ENCODE measurements at places on chromosomes 5 and 9.

- DNase-seq: no peak
Observed at GRCh38 chr5:168658394-168658793, 79.2 kb upstream of the PANK3 start.

DNA sequence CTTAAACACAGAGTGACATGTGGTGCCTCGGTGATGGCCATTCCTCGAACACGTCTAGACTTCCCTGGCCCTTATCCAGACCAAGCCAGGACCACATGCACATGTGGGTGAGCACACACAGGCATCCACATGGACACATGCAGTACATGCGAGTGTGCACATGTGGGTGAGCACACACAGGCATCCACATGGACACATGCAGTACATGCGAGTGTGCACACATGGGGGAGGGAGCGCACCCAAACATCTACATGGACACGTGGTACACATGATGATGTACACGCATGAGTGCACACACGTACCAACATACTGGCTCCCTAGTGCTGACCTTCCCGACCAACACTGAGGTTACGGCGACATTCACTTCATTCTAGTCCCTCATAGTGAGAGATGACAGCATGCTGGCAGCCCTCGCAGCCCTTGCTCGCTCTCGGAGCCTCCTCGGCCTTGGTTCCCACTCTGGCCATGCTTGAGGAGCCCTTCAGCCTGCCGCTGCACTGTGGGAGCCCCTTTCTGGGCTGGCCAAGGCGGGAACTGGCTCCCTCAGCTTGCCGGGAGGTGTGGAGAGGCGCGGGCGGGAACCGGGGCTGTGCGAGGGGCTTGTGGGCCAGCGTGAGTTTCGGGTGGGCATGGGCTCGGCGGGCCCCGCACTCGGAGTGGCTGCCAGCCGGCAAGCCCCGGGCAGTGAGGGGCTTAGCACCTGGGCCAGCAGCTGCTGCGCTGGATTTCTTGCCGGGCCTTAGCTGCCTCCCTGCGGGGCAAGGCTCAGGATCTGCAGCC is 186.8 kb downstream of the HSPA4 start:
- no peak for DNase-seq

DNA sequence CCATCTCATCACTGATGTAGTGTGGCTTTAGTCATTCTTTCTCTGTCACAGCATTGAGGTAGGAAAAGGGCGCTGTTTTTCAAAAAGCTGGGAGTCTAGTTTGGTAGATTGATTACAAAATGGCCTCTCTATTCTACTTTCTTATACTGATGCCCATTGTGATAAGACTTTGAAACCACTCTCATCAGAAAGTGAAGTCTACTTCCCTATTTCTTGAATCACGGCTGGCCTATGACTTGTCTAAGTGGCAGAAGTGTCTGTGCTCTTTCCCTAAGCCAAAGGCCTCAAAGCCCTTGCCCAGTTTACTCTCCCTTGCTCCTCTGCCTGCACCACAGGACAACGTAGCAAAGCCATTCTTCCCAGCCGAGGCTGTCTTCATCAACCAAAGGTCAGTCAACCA is 83.0 kb upstream of the IL33 start:
- no peak for DNase-seq

GRCh38 chr5:125877248-125877647 is 546.0 kb upstream of the GRAMD2B start:
- DNase-seq: no peak

GRCh38 chr9:130320723-130321481 is 55.3 kb downstream of the HMCN2 start:
- DNase-seq: no peak

GRCh38 chr9:111728617-111729366 is 65.9 kb downstream of the SHOC1 start:
- no peak for DNase-seq

DNA sequence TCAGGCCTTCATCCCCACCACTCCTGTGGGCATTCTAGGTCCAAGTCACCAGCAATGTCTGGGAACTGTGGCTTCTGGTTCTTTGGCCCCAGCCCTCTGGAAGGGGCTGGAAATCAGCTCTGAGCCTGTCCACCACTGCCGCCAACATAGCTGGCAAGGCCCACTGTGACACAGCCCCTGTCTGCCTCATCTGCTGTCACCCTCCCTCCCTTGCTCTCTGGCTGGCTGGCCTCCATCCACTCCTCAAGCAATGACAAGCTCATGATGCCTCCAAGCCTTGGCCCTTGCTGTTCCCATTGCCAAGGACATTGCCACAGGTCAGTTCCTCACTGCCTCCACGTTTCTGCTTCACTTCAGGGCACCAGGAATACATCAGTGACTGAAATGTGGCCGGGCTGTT is 93.7 kb downstream of the LHX2 start:
- no peak for DNase-seq

GRCh38 chr9:133822430-133823065 is 84.4 kb upstream of the SARDH start:
- DNase-seq: no peak

- no peak for DNase-seq
Observed at GRCh38 chr5:147482706-147483180, 27.1 kb downstream of the DPYSL3 start.

DNA sequence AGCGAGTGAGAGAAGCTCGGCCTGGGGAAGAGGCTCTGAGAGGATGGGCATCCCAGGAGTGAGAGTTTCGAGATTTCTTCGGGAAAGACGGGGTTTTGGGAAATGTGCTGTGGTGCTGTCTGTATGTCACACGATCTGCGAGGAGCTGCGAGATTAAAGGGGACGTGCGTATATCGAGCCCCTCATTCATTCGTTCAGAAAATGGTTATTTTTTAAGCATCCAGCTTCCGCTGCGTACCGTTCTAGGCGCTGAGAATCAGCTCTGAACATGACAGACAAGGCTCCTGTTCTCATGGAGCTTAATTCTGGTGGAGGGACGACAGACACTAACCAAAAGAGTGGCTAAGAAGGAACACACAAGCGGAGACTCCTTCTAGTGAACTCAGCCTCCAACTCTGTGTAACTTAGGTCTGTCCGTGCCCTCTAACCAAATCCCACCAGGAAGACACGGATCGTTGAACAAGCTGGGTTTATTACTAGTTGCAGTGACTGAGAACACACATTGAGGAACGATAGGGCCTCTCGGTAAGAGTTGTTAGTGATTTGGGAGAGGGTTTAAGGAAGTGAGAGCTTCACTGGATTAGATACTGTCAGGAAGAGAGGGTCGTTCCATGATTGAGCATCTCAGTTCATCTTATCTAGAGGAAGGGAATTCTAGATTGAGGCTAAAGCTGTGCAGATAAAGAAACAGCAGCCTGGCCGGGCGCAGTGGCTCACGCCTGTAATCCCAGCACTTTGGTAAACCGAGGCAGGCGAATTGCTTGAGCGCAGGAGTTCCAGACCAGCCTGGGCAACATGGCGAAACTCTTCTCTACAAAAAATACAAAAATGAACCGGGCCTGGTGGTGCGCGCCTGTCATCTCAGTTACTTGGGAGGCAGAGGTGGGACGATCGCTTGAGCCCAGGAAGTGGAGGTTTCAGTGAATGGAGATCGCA is 1.0 kb upstream of the FBXW11 start:
- DNase-seq: no peak

- DNase-seq: no peak
Observed at GRCh38 chr5:96687812-96688453, 25.8 kb downstream of the CAST start.

- DNase-seq: no peak
Observed at GRCh38 chr5:6504677-6505415, 56.2 kb downstream of the UBE2QL1 start.

DNA sequence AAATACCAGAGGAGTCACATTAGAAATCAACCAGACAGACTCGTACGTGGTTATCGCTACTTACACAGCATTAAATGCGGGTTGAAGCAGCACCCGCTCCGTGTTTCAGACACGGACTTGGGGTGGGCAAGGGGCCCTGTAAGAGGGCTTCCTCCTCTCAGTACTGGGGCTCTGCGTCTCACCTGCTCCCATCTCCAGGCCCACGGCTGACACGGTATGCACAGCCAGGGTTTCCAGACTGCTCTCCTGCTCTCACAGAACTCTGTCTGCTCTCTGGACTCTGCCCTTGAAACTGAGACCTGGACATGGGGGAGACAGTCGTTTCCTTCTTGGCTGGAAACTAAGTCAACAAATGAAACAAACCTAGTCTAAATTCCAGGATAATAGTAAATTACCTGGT is 24.7 kb upstream of the RASGEF1C start:
- no peak for DNase-seq

DNA sequence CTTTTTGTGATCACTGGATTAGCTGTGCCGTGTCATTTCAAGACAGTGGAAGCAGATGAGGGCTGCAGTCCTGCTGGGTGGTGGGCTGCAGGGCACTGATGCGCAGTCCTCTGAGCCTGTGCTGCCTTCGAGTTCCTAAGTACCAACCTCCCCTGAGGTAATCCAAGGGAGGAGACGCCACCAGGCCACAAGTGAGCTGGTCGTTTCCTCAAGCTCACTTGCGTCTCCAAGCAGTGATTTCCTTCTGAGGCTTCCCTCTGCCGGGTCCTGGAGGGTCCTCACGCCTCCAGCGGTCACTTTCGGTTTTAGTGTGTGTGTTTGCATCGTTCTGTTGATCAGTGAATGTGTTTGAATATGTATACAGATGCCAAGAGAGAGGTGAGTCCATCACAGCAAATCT is 115.7 kb downstream of the TRIO start:
- DNase-seq: no peak

GRCh38 chr5:3844266-3844665 is 248.6 kb downstream of the IRX1 start:
- DNase-seq: no peak

GRCh38 chr9:95215336-95215898 is 102.1 kb downstream of the FANCC start:
- no peak for DNase-seq

GRCh38 chr5:60223342-60223741 is 329.8 kb upstream of the PDE4D start:
- no peak for DNase-seq

DNA sequence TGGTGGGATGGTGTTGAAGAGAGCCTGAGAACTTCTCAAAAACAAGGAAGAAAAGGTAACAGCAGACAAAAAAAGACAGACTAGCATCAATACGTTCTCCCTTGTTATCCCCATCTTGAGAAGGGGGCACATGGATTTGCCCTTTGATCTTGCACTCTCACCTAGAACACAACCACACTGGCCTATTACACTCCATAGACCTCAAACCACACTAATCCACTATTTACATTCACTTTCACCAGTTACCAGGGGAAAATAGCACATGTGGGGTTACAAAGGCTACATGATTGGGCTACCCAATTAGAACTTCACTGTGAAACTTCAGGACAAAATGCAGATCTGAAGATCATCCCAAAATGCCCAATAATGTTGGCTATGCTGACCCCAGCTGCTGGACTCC is 72.6 kb upstream of the SELENOP start:
- DNase-seq: no peak

DNA sequence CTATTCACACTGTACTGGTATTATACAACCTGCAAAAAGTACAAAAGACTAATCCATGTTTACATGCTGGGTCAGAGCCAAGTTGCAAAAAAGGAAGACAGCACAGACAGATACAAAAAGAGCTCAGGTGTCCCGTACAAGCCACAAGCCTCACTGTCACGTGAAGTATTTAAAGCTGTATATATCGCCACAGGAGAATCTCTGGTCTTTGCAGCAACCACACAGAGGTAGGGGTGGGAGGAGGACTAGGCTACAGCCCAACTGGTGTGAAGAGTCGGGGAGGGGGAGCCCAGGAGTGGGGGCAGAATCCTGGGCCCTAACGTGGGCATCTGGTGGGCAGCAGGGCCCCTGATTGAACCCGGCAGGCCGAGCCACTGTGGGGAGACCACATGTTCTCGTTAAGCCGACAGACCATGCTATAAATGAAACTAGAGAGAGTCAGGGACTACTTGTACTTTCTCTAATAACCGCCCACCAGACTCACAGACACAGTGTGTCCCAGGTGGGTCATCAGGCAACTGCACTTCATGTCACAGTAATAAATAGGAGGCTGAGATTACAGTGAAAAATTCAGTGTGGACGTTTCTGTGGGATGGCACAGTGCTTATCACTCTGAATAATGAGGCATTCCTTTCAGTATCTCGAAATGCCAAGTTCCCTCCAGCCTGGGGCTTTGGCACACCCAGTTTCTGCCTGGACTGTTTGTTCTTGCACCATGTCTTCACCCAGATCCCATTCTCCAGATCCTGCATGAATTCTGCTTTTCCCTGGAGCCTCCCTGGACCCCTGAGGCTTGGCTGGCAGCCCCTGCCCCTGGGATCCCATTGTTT is 79.3 kb upstream of the SH3PXD2B start:
- DNase-seq: no peak

DNA sequence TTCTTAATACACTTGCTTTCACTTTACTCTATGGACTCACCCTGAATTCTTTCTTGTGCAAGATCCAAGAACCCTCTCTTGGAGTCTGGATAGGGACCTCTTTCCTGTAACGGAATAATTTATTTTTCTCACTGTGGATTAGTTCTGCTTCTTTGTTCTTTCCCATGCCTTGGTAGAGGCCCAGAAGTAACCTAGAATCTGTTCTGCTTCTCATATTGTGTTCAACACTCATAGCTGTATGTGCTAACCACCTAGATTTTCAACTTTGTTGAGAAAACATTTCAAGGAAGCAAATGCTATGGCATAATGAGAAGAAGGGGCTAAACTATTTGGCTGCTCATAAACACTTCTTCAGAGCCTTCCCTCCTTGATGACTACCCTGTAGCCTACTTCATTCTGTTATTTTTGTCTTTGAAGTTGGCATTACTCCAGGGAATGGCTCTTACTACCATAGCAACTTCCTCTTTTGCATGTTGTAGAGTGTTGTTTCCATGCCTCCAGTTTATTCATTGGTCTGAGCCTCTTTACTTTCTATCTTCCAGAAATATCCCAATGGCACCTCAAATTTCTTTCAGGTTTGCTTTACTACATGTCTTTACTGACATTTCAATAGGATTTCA is 74.3 kb downstream of the KIAA0825 start:
- no peak for DNase-seq

- no peak for DNase-seq
Observed at GRCh38 chr9:93045521-93045920, 13.0 kb upstream of the SUSD3 start.

DNA sequence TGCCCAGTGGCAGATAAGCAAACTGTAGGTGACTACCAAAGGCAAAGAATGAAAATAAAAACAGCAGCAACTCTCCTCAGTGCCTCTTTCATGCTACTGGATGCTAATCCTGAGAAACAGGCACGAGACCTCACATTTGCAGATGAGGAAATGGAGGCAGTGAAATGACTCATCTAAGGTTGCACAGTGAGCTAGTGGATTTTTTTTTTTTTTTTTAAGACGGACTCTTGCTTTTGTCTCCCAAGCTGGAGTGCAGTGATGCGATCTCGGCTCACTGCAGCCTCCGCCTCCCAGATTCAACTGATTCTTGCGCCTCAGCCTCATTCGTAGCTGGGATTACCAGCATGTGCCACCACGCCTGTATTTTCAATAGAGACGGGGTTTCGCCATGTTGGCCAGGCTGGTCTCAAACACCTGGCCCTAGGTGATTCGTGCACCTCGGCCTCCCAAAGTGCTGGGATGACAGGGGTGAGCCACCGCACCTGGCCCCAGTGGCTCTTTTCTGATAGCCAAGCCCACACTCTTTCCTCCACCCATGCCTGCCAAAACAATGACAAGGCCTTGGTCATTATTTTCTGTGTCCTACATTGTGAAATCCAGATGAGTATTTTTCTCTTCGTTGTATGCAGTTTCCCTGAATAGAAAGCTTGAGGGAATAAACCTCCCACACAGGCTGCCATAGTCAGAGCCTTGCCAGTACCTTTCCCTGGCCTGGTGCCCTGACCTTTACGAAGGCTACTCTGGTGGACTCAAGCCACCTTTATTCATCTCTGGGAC is 19.2 kb downstream of the DOCK2 start:
- DNase-seq: no peak

GRCh38 chr5:72624641-72625236 is 117.5 kb upstream of the ZNF366 start:
- DNase-seq: no peak
